ENCODE measurements at places on chromosomes 7 and 10.

- no peak for DNase-seq
These were observed 231.9 kb upstream of the PPP1R3A start for GRCh38 chr7:114150689-114151088.

- DNase-seq: no peak
These were observed 114.6 kb upstream of the MEOX2 start for GRCh38 chr7:15801041-15801440.

DNA sequence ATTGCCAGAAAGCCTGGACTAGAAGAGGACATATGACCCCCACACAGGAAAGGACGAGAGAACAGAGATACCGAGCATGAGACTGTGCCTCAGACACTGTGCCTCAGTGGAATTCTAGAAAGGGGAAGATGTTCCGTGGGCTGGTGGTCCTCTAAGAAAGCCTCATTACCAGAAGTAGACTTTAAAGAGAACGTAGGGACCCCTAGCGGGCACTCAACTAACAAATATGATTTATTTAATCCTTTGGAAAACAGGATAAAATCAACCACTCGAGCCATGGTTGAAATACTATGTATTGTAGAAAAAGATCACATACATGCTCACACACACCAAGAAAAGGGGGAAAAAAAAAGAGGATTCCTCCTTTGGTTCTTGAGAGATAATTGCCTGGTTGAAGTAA is 701.2 kb upstream of the SORCS1 start:
- DNase-seq: no peak

- no peak for DNase-seq
These were observed 209.3 kb upstream of the FRMD4A start for GRCh38 chr10:14540062-14540461.

GRCh38 chr10:30459283-30459682 is 25.3 kb downstream of the MAP3K8 start:
- DNase-seq: no peak

- no peak for DNase-seq
These were observed 56.0 kb downstream of the DYNC2I1 start for GRCh38 chr7:158912406-158912805.

DNA sequence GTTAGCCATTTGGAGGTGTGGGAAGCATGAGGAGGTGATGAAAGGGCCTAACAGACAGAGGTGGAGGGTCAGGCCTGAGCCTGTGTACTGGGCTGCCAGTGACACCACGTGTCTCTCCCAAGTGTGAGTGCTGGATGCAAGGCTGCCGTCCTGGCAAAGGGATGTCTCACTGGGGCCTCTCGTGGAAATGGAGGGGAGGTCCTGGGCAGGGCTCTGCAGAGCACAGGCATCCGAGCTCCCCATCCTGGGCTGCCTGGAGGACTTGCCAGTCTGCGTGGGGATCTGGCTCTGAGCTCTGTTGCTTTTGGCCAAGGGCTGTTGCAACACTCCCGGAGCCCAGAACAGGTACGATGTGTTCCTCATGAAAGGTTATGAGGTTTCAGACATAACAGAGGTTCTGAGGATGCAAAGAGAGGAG is 77.3 kb downstream of the GRK5 start:
- DNase-seq: no peak

GRCh38 chr7:18167815-18168214 is 140.2 kb upstream of the PRPS1L1 start:
- DNase-seq: no peak

GRCh38 chr10:17247210-17247609 is 19.2 kb downstream of the VIM start:
- no peak for DNase-seq

DNA sequence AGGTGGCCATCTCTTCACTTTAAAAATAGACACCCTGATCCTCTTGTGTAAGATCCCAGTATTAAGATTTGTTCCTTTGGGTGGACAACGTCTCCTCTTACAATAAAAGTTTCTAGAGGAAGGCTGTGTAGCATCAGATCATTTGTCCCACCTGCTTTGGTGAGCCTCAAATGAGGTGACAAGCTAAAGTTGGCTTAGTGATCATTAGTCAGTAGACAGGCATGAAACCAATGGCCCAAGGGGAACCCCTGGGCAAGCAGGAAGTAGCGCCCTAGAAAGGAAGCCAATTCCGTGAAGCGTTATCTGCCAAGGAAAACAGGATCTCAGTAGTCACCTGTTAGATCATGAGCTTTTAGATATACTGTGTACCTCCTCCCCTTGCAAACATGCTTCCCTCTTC is 66.8 kb downstream of the PCGF5 start:
- no peak for DNase-seq

GRCh38 chr10:75399461-75400162 is 2.0 kb downstream of the ZNF503 start:
- no peak for DNase-seq

GRCh38 chr7:17109020-17109419 is 189.4 kb upstream of the AHR start:
- no peak for DNase-seq

GRCh38 chr7:26076691-26077090 is 75.3 kb upstream of the NFE2L3 start:
- no peak for DNase-seq

DNA sequence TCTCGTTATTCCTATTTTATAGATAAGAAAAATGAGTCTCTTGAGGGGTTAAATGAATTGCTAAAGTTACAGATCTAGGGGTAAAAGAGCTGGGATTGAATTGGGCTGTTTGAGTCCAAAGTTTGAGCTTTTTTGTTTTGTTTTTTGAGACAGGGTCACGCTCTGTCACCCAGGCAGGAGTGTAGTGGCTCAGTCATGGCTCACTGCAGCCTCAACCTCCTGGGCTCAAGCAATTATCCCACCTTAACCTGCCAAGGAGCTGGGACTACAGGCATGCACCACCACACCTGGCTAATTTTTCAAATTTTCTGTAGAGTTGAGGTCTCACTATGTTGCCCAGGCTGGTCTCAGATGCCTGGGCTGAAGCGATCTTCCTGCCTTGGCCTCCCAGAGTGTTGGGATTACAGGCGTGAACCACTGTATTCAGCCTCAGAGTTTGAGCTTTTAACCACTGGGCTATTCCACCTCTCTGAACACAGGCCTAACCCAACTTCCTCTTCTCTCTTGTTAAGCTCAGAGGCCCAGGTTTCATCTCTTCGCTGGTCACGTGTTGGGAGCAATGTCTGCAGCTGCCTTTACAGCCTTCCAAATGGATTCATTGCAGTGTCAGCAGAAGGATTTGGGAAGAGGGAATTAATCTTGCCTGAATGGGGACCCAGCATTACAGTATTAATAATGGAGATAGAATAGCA is 8.0 kb downstream of the SUFU start:
- no peak for DNase-seq

DNA sequence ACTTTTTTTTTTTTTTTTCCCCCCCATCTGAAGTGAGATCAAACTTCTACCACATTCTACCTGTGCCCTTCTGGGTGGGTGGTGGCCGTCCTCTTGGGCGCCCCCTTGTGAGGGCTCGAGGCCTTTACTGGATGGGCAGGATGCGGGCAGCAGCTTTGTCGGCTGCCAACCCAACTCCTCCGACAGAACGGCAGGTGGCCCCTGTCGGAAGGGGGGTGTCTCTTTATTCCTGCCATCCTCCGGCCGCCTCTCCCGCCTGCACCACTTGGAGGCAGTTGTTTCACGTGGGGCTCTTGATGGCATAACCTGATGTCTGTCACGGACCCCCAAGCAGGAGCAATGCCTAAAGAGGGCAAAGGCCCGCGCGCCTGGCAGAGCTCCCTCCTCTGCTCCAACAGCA is 31.0 kb downstream of the AMZ1 start:
- peak; percentile 30 for DNase-seq

GRCh38 chr7:102322202-102322715 is 34.0 kb downstream of the SPDYE6 start:
- DNase-seq: no peak

GRCh38 chr7:114700247-114700928 is 221.5 kb upstream of the MDFIC start:
- DNase-seq: no peak

DNA sequence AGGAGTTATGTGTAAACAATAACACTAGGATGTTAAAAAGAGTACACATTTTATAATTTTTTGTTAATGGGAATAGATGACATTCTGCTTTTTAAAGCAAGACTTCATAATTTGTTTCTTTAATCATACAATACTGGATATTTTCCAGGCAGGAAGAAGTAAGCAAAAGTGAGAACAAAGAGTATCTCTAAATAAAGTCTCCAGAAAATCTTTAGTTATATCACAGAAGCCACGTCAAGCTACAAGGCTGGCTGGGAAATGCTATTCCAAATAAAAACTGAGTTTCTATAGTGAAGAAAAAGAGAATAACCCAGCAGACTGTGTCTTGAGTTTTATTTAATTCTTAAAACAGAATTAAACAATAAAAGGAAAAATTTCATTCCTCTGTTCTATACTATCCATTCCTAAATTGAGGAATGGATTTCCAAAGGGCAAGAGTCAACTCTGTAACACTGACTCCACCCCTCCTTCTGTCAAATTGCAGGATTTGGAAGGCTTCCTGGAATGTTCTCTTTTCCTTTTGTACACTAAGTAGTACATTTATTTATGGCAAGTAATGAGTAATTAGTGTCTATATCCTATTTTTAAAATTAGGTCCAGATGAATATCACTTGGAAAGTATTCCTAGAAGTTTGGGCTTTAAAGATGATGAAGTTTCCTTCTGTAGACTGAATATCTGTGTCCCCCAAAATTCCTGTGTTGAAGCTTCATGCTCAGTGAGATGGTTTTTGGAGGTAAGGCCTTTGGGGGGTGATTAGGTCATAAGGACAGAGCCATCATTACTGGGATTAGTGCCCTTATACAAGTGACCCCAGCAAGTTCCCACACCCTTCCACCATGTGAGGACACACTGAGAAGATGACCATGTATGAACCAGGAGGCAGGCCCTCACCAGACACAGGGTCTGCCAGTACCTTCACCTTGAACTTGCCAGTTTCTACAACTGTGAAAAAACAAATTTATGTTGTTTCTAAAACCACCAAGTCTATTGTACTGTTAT is 290.9 kb downstream of the CRPPA start:
- no peak for DNase-seq

- no peak for DNase-seq
These were observed 304.1 kb upstream of the ZNF32 start for GRCh38 chr10:43952760-43953159.

Data from stimulated activated CD4-positive, alpha-beta T cell treated with anti-CD3 and anti-CD28 coated beads, TNF-alpha, amount 100 ng/mL, for 24 hours (primary cell).